ENCODE measurements at places on chromosomes 11 and 22.

GRCh38 chr22:36853407-36854099 is 7.3 kb upstream of the NCF4 start:
- peak; percentile 84 for DNase-seq

DNA sequence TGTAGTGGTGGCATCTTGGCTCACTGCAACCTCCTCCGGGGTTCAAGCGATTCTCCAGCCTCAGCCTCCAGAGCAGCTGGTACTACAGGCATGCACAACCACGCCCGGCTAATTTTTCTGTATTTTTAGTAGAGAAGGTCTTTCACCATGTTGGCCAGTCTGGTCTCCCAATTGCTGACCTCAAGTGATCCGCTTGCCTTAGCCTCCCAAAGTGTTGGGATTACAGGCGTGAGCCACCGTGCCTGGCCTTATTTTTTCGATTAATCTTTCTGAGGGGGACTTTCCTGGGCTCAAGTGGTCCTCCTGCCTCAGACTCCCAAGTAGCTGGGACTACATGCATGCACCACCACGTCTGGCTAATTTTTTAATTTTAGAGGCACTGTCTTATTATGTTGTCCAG is 5.6 kb downstream of the SNU13 start:
- no peak for DNase-seq

GRCh38 chr11:115463606-115464005 is 40.6 kb downstream of the CADM1 start:
- no peak for DNase-seq

DNA sequence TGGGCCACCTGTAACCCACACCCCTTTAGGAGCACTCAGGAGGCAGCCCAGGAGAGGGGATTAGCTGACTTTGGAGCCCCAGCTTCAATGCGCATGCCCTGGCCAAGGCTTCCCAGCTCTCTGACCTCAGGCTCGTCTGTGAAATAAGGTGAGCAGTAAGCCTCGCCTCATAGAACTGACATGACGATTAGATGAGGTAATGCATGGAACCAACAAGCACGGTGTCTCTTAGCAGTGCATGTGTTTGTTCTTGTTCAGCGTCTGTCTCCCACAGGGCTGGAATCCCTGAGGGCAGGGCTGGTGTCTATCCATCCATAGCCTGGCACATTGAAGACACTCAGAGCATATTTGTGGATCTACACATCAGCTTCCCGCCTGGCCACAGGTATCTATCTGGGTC is 415.4 kb downstream of the MN1 start:
- no peak for DNase-seq

GRCh38 chr11:129279326-129280026 is 87.4 kb upstream of the ARHGAP32 start:
- DNase-seq: peak; percentile 65

GRCh38 chr22:28375761-28376534 is 303.7 kb downstream of the TTC28 start:
- no peak for DNase-seq

DNA sequence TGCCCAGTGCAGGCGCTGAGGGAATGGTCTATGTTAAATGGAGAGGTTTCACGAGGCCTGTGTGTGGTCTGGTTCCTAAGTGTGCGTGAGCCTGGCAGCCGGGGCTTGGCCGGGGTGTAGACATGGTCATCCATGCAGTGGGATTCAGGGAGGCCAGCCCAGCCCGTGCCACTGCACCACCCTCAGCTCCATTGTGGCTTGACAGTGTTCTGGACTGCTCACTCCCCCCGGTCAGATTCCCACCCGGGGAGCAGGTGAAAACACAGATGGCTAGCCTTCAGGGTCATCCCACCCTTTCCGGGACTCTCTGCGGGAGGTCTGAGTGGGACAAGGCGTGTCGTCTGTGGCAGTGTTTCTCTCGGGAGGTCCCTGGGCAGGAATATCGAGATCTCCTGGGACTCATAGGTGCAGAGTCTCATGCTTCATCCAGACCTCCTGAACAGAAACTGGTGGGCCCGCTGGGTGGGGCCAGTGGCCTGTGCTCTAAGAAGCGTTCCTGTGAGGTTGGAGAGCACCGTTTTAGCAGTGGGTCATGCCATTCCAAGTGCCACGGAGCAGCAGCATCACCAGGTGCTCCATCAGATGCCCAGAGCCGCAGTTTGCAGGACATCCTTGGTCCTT is 52.3 kb downstream of the ST14 start:
- no peak for DNase-seq

DNA sequence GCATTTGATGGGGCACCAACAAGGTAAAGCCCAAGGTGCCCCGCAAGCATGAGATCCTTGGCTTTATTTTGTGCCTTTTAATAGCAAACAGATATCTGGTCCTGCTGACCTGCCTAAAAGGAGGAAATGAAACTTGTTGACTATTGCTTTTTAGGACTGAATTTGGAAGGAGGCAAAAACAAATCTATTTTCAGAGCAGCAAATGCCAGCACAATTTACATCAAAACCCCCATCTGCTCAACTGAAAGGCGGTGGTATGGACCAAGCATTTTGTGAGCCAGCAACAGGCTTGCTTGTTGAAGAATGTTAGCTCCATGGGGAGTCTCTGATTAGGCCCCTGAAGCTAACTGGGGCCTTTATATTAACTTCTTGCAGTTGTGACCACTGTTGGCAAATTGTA is 192.6 kb upstream of the E2F8 start:
- DNase-seq: no peak
